Hippocampal formation (tissue), 2 donors: ENCODE measurements at places on chromosomes 12 and 14.
A peak's percentile ranks its signal among the peaks of the same experiment; 100 is the strongest.

DNA sequence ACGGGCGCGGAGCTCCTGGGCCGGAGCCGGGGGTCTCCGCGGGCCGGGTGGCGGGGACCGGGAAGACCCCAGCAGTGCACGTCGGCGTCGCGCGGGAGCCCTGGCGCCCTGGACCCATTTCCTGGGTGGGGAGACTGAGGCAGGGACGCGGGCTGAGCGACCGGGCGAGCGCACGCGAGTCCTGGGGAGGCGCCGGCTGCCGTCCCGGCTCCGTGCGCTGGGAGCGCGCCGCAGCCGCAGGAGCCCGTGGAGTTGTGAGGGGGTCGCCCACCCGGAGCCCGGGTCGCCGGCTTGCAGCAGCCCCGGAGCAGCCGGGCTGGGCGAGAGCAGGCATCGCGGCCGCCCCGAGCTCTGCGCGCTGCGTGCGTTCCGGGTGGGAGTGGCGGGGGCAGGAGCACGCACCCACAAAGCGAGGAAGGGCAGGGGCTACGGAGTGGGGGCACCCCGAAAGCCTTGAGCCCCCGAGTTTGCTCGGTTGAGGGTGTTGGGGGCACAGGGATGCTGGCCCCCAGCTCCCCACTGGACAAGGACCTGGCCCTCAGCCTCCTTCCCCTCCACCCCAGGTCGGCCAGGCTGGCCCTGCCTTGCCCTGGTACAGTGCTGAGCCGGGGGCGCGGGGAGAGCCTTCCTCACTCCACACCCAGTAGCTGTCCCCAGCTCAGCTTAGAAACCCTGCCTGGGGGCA is 620 bp downstream of the MMP17 start:
- DNase-seq: no peak

DNA sequence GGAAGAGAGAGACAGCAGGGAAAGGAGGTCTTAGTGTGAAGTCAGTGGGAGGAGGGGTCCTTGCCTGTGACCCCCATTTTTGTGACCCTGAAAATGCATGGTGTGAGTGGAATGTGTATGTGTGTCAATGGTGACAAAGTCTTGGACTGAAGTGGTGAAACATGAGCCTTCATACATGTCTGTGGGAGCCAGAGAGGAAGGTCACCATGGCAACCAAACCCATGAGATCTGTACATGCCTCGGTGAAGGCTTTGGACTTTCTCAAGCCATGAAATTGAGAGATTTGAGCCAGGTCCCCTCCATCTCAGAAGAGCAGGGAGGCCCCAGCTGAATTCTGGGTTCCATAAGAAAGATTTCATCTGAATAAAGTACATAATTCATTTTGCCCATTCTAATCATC is 108.7 kb downstream of the TTC8 start:
- no peak for DNase-seq

- DNase-seq: no peak
These were observed 735.6 kb downstream of the GALC start for GRCh38 chr14:87257421-87257820.

DNA sequence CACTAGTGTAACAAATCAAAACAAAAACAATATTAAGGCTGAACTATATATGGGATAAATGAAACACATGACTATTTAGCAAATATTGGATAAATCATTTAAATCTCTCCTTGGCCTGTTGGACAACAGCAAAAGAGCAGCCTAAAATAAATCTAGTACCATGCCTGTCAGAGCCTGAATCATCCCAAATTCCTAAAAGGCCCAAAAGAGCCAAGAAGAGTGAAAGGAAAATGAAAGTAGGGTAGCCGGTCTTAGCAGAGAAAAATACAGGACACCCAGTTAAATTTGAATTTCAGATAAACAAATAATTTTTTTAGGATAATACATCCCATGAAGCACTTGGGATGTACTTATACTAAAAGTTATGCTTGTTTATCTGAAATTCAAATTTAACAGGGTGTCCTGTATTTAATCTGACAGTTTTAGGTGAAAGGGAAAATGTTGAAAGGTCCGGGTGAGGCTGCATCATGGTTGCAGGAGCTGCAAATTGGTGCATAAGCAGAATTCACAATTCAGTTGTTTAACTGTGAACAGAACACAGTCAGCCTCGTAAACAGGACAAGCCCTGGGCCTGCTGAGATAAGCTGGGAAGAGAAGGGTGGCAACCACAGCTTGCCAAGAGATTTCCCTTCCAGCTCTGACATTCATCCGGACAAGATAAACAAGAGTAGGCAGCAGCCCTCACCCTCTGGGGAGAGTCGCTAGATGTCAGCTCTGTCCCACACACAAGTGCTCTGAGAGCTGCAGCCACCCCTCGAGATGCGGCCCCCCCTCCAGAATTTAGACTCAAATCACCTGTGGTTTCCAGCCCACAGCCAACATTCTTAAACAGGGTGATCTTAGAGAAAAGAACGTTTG is 30.3 kb downstream of the DMAC2L start:
- peak; percentile 76 for DNase-seq

GRCh38 chr14:88910386-88910785 is 85.9 kb downstream of the TTC8 start:
- DNase-seq: no peak

- DNase-seq: no peak
These were observed 25.6 kb downstream of the NDUFA12 start for GRCh38 chr12:94977766-94978468.

GRCh38 chr12:26701604-26702215 is 131.3 kb downstream of the ITPR2 start:
- DNase-seq: peak; percentile 78

DNA sequence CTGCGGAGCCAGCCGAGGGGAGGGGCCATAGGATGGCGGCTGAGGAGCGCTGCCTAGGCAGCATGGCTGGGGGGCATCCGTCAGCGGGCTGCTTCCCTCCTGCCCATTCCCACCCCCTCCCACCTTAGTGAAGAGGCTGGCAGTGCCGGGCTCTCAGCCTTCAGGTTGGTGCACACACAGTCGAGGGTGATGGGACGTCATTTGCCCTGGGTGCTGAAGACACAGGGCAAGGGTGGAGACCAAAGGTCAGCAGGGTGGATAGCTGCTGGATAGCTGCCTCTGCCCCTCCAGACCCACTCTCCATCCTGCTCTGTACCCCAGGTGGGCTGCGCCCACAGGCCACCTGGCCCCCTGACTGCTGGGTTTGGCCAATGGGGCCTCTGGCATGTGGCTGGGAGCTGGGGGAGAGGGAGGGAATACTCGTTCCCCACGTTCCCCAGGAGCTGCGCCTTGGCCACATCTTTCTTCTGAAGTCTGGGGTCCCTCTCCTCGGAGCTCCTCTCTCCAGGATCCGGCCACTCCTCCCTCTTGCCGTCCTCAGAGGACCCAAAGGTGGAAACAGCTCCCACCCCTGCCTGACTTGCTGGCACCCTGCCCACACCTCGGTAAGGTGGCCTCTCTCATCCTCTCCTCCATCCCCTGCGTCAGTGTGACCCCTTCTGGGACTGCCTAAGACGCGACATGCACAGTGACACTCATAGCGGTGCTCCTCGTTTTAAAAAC is 11.2 kb upstream of the CDC42BPB start:
- no peak for DNase-seq

GRCh38 chr12:50119387-50119786 is 7.4 kb downstream of the COX14 start:
- no peak for DNase-seq

DNA sequence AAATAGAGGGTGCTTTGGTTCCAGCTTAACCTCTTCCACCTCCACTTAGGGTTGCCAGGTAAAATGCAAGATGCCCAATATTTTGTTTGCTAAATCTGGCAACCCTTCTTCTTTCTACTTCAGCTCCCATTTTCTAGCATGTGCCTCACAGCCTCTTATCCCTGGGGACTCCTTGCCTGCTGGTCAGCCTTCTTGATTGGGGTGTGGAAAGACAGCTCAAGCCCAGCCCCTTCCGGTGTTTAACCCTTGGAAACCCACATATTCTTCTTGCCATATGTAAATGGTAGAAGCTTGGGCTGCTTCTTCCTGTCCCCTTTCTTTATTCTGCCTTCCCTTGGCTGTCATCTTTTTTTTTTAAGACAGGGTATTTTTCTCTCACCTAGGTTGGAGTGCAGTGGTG is 5.7 kb downstream of the SPIC start:
- DNase-seq: no peak

GRCh38 chr12:19615384-19615725 is 176.1 kb downstream of the AEBP2 start:
- DNase-seq: no peak

- no peak for DNase-seq
These were observed 702 bp downstream of the FAM222A start for GRCh38 chr12:109714141-109714912.

GRCh38 chr14:101417434-101417833 is 143.9 kb upstream of the DIO3 start:
- no peak for DNase-seq

DNA sequence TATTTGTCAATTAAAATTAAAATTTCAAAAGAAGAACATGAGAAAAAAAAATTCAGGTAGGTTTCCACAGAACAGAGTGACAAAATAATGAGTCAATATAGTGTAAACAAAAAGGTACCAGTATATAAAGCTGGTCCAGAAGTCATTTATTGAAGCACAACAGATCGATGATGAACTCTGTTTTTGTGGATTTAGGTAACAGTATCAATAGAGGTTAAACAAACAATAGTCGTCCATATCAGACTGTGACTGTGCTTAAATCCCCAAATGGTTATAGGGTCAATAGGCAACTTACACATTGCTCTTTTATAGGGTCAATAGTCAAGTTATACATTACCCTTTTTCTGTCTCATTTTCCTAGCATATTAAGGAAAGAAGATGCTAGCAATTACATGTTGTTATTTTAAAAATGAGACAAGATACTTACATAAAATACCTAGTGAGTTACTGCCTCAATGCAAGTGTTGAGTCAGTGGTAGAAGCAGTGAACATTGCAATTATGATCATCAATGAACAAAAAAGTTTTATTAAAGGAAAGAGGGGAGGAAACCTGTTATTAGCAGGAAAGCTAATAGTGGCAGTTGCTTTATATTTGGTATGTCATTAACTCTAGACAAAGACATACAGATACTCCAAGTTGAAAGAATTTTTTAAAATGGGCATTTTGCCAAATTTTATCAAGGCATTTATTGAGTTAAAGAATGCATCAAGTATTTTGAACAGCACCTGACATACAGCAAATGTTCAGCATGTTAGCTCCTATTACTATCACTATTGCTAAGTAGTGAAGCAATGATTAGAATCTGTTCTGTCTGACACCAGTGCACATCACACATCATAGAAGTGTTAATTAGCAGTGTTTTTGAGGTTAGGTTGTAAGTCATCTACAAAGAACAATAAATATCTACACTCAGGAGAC is 102.9 kb downstream of the CCER1 start:
- DNase-seq: no peak

DNA sequence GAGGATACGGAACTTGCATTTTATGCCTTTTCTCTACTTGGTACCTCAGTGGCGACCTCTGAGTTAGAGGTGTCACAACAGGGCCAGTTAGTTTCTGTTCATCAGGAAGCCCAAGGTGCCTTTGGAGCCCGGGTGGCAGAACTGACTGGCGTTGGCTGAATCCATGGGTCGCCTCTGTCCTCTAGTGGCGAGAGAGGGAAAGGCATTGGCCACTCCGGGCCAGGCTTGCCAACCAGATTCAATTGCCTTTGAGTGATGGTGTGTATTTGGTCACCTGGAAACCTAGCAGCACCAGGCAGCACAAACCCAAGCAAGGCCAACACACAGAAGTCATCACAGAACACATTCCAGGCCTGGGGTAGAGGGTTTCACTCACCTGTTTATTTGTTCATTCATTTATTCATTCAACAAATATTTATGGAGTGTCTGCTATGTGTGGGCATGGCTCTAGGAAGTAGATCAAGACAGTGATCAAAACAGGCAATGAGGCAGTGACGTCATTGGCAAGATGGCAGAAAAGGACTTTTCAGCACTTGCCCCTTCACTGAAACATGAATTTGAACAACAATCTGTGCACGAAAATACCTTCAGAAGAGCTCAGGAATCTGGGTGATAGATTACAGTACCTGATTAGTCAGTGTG is 40.5 kb upstream of the KCNA5 start:
- DNase-seq: peak; percentile 71

GRCh38 chr12:71718611-71719010 is 32.7 kb downstream of the TMEM19 start:
- DNase-seq: no peak

DNA sequence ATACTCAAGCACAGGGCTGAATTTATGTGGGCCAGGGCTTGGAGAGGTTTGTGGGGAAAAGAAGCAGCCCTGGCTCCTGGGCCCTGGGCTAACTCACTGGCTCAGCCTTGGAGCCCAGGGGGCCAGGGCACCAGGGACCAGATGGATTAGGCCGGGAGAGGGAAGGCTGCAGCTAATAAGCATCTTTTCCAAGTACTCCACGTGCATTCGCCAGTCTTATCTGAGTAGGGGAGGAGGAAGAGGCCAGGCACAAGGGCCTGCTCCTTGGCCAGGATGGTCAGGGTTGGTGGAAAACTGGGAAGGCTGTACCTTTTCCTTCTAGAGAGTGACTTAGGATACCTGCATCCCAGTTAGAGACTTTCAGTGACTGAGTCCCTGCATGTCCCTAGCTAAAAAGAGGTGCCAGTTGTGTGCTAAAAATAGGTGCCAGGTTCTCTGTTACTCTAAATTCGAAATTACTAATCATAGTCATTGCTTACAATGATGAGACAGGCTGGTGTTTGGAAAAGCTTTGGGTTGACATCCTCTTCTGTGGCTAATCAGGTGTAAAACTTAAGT is 1.3 kb downstream of the GLRX5 start:
- no peak for DNase-seq

- no peak for DNase-seq
These were observed 57.1 kb downstream of the DYRK2 start for GRCh38 chr12:67705394-67706370.

GRCh38 chr14:29235991-29236390 is 469.4 kb downstream of the FOXG1 start:
- DNase-seq: no peak

DNA sequence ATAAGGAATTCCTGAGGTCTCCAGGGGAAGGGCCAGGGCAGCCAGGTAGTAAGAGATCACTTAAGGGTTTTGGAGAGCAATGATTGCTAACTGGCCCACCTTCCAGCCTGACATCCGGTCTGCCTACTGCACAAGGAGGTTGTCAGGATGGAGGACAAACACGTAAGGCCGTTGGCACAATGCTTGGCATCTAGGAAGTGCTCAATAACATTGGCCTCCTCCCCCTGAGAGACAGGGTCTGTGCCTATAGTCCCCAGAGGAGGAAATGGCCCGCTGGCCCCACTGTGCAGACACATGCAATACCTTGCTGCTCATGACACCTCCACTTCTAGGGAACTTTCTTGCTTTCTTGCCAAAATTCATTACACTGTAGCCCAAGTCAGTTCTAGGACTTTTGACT is 73.2 kb downstream of the NTF3 start:
- no peak for DNase-seq

- no peak for DNase-seq
These were observed 1044.8 kb downstream of the BCL11B start for GRCh38 chr14:98227000-98227726.
